ENCODE measurements at places on chromosomes 11 and 22.

GRCh38 chr11:98549571-98549970 lies 471.2 kb upstream of the CNTN5 start:
- DNase-seq, result no peak

- no peak for DNase-seq
Measured at GRCh38 chr22:30284172-30284571, 5.1 kb downstream of the CASTOR1 start.

GRCh38 chr11:85627332-85627997 lies at the start of gene DLG2:
DLG2 (minus strand) TSS chr11:85627344.
- no peak for DNase-seq

GRCh38 chr22:37771702-37772427 lies 35.9 kb upstream of the GCAT start:
- DNase-seq, result no peak

DNA sequence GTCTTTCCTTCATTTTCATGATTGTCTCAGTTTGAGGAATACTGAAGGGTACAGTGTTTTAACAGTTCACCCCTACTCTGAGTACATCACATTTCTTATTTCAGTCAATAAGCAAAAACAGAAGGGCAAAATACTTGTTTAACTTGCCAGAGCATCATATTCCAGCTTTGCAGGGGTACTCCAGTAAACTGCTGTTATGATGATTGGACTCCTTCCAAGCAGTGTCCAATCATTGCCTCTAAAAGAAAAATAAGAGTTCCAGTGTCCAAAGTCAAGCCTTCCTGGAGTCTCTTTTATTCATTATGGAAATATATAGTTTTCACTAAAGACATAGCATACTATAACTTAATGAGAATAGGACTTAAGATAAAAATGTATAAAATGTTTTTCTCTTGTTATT lies 105.1 kb downstream of the FANCF start:
- DNase-seq, result no peak

DNA sequence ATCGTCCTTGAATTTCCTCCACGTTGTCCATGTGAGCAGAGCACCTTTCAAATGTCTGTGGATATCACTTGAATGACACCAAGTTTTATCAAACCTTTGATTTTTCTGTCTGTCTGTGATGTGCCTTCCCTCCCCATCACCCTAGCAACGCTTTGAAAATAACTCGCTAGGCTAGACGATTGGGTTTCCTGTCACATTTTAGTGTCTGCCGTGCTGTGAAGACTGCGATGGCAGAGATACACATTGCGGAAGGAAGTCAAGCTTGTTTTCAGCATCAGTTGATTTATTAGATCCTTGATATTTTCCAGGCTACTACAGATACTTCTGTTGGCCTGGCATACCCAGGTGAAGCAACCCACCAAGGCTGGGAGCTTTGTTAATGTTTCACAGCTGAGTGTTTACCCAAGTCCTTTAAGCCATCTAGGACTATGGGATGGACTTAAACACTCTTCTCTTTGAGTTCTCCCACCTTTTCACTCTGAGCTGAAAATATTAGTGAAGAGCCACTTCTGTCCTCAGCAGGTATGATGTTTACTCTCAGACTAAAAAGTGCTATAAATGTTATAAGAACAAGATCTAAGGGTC lies 93.6 kb upstream of the CD44 start:
- DNase-seq, result no peak

DNA sequence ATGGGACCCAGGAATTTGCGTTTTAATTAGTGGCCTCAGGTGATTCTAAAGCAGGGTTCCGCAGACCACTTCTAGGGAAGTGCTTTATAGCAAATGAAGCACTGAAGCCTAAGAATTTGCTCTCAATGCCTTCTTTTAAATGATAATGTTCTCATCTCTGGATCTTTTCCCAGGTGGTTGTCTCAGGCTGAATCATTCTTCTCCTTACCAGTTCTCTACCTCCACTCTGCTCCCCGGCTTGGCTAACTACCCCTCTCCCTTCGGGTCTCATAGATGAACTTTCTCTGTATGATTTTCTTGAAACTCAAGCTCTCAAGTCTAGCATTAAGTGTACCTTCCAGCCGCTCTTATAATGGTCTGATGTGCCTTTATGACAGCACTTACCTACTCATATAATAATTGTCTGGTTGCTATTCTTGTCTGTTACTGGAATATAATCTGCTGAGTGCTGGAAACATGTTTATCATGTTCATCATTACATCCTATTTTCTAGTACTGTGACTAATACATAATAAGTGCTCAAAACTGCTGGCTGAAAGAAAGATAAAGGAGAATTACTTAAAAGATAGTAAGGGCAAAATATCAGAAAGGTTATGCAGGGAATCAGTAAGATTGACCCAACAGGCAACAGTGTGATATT lies 195.9 kb upstream of the SESN3 start:
- DNase-seq, result no peak

DNA sequence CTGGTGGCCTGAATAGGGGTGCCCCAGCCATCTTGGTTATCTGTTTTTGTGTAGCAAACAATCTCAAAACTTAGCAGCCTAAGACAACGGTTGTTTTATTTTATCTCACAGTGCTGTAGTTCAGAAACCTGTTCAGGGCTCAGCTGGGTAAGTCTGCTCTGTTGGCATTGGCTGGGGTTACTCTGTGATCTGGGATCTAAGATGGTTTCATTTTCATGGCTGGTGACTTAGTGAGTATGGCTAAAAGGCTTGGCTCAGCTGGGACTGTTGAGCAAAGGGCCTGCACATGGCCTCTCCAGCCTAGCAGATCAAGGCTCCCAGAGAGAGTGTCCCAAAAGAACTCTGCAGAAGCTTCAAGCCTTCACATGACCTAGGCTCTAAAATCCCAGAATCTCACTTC lies 60.8 kb upstream of the POU2AF1 start:
- DNase-seq, result no peak

GRCh38 chr11:66106786-66107599 lies 36.9 kb downstream of the PACS1 start:
- no peak for DNase-seq

GRCh38 chr11:12053606-12054361 lies 45.4 kb upstream of the DKK3 start:
- DNase-seq, result no peak

- no peak for DNase-seq
Measured at GRCh38 chr22:33329398-33329797, 271.2 kb upstream of the SYN3 start.

DNA sequence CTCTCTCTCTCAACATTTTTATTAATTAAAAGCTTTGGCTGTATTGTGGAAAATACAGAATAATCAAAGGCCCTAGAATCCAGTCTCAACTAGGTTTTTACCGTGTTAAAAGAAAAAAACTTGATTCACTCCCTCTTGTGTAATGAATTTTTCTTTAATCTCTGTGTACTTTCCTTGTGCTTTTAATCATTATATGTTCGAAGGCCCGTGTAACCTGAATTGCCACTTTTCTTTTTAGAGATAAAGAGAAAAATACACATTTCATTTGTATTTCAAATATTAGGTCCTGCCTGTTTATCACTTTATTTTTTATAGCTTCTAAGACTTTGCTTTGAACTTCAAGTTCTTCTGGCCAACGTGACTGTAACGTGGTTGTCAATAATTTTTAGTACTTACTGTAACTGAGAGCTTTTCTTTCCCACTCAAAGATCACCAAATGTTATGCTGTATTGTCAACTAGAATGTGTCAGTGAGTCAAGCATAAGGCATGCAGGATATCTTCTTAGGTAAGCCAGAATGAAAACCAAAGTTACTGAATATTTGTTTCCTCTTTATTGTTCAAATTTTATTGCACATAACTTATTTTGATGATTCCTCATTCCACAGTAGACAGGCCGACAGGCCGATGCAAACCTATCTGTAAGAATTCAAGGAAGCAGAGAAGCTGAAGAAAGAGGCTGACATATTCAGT lies 23.3 kb upstream of the FAR1 start:
- no peak for DNase-seq

DNA sequence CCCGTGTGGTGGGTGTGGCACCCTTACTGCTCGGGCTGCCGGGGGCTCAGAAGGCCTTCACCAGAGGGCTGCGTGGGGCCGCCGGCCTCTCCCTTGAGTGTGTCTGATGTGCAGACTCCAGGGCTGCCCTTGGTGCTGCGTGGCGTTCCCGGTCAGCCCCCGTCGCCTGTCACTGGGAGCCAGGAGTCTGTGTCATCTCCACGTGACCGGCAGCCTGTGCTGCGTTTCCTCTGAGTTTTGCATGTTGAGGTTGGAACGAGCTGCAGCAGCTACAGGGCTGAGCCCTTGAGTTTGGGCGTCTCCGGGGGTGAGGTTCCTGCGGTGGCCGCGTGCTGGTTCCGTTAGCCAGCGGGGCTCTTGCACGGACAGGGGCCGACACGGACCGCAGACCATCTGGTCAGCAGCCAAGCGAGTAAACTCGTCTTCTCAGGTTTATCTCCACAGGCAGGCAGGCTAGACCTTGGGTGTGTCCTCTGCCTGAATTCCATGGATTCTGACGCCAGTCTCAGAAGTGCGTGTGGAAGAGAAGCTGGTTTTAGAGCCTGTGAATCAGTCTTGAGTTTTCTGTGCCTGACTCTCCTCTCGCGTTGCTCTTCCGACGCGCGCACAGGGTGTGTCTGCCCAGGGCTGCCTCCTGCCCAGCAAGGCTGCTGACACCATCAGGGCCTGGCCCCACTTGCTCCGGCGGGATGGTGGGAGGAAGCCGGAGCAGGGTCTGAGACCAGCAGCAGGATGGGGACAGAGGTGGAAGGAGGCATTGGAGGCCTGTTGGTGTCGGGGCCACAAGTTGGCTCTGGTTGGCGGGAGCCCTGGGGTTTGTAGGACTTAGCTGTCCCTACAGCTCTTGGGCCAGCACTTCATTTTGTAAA lies 10.5 kb downstream of the PTDSS2 start:
- no peak for DNase-seq

DNA sequence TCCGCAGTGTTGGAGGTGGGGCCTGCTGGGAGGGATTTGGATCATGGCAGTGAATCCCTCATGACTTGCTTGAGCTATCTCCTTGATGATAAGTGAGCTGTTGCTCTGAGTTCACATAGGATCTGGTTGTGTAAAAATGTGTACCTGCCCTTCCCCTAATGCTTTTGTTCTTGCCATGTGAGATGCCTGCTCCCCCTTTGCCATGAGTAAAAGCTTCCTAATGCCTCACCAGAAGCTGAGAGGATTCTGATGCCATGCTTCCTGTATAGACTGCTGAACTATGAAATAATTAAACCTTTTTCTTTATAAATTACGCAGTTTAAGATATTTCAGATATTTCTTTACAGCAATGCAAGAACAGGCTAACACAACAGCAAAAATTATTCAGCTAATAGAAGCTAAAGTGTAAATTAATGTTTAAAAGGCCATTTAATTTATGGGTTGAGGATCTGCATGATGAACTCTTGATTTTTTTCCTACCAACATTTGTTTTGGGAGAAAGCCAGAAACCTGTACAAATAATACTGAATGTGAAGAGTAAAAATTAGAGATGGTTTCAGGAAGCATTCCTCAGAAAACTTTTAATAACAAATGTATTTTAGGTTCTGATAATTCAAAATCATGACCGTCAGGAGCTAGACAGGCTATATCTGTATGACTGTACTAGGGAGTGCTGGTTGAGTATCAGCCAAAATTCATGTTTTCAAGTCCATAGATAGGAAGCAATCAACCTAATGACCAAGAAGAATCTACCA lies 177.5 kb upstream of the GRIA4 start:
- DNase-seq, result no peak

DNA sequence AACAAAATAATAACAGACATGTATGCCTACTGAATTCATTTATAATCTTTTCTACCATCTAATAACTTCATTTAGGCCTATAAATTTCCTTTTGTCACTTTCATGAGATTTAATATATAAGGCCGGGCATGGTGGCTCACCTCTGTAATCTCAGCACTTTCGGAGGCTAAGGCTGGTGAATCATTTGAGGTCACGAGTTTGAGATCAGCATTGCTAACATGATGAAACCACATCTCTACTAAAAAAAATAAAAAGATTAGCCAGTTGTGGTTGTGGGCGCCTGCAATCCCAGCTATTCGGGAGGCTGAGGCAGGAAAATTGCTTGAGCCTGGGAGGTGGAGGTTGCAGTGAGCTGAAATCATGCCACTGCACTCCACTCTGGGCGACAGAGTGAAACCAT lies 14.2 kb upstream of the NTM start:
- no peak for DNase-seq

- no peak for DNase-seq
Measured at GRCh38 chr11:4673781-4674180, 23.9 kb downstream of the OR51E2 start.

DNA sequence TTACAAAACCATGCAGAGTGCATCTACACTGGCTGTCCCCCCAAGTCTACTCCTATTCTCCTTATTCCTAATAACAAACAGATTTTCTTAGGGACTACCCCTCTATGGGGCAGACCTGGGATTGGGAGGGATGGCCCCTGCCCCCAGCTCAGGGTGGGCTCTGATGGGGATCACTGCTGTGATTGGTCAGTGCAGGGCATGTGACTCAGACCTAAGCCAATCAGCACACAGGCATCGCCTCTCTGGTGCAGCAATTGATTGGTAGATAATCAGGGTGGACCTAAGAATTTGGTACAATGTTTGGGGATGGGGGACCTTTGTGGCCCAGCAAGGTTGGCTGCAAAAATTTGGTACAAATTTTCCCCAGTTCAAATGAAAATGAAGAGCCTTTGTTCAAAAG lies 57.2 kb upstream of the SHANK2 start:
- DNase-seq, result no peak

DNA sequence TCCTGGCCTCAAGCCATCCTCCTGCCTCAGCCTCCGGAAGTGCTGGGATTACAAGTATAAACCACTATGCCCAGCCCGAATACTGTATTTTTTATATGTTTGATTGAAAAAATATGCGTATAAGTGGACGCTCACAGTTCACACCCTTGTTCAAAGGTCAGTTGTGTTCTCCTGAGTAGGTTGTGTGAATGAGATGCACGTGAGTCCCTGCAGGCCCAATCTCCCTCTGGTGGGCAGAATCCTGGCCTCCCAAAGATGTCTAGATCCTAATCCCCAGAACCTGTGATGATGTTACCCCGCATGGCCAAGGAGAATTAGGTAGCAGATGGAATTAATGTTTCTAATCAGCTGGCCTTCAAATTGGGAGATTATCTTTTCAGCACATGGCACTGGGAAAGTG lies 41.9 kb downstream of the CTTN start:
- no peak for DNase-seq

GRCh38 chr22:49965091-49966040 lies 4.8 kb downstream of the PIM3 start:
- no peak for DNase-seq

DNA sequence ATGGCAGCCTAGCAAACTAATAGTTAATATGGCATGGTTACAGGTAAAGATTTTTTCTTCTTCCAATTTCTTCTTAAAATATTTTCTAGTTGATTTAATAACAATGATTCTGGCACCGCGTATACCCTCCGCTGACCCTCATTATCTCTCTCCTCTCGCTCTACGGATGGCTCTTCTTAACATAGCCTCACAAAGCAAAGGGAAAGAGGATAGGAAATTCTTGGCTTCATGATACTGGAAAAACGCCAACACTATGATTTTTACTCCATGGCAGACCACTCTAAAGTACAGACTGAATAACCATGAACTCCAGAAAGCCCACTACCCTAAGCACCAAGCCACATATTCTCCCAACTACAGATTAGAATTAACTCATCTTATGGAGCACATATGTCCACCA lies 6.1 kb downstream of the PI4KA start:
- no peak for DNase-seq

- DNase-seq, result no peak
Measured at GRCh38 chr11:30333405-30333804, 10.5 kb downstream of the ARL14EP start.

GRCh38 chr11:125957618-125958332 lies 11.9 kb downstream of the VSIG10L2 start:
- DNase-seq, result no peak

Data from GOT3 (cell line).